ENCODE measurements at places on chromosomes 3 and 15. TPM values are rescaled to one million over a fixed set of nuclear protein-coding genes. Genes with fewer than 3 reads are reported as not detected.

Gene GOLGA6L4
- total RNA-seq, result 2.0 TPM

Gene MCF2L2
- total RNA-seq, result 0.35 TPM

DNA sequence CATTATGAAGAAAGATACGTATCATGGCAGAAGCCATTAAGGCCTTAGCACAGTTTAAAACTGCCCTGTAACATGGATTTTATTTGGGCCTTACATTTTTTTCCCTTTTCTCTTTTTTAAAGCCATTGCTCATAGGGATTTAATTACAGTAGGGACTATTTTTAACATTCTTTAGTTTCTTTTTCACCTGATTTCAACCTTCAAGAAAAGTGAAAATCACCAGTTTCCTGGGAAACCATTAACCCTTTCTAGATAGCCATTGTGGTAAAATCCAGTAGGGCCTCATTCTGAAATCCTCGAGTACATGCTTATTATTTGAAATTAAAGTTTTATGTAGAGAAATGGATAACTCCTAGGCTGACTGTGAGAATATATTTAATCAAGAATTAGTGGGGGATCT lies 3.1 kb downstream of the SPRED1 start:
- peaks cover 37% of the 10 kb centered on the region for H3K36me3 ChIP-seq
- H3K4me1 ChIP-seq, result no peaks in the 10 kb centered on the region
- no peak for DNase-seq

Gene FRMD5
- 7.0 TPM for total RNA-seq

GRCh38 chr3:53287131-53287629 lies 31.4 kb upstream of the TKT start:
- no peaks in the 10 kb centered on the region for H3K27me3 ChIP-seq
- no peaks in the 10 kb centered on the region for H3K4me1 ChIP-seq
- no peak overlapping the region for H3K27ac ChIP-seq
- peaks cover 7% of the 10 kb centered on the region for H3K36me3 ChIP-seq
- no peak overlapping the region for H3K4me3 ChIP-seq
- DNase-seq, result no peak

DNA sequence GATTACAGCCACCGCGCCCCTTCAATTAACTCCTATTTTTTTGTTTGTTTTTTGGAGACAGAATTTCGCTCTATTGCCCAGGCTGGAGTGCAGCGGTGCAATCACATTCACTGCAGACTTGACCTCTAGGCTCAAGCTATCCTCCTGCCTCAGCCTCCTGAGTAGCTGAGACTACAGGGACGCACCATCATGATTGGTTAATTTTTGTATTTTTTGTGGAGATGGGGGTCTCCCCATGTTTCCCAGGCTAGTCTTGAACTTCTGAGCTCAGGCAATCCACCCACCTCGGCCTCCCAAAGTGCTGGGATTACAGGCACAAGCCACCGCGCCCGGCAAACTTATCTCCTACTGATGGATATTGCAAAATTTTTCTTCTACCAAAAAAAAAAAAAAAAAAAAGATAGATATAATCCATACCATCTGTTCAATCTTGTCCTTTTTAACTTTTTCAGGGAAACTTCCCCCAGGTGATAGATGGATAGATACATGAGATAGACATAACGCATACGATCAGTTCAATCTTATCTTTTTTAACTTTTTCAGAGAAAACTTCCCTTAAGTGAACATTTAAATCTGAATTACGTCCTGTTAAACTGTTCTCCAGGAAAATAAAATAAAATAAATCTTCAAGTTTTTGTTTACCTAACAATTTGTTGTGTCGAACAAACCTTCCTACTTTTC lies 693 bp upstream of the RPSA start:
- no peaks in the 10 kb centered on the region for H3K27me3 ChIP-seq
- H3K4me3 ChIP-seq, result peak overlapping the region; percentile 91
- peak overlapping the region; percentile 100 for H3K27ac ChIP-seq
- H3K4me1 ChIP-seq, result peaks cover 11% of the 10 kb centered on the region
- no peak for DNase-seq

DNA sequence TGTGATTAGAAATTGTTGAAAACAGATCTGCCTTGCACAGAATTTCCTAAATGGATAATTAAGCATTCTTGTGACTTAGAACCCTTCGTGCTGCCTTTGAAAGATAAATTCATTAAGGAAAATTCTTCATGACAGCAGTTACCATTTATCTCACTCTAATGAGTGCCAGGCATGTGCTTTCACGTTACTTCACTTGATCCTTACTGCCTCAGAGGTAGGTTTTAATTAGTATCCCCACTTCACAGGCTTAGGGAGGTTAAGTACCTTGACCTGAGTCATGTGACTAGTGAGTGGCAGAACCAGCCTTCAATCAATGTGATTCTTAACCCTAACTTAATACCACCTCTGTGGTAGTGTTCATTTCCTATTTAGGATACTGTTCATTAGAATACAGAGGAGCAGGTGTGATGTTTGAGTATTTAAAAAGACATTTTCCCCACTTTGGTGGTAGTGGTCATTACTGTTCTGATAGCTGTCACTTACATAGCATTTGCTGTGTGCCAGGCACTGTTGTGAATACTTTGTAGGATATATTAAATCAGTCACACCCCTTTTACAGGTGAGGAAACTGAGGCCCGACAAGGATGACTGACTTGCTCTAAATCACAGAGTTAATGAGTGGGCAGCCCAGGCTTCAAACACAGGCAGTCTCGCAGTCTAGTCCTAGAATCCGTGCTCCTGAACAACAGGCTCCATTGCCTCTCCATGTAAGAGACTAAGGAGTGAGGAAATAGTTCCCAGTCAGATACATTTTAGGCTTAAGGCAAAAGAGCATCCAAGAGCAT lies 57.9 kb downstream of the RLBP1 start:
- H3K27me3 ChIP-seq, result no peaks in the 10 kb centered on the region
- H3K27ac ChIP-seq, result no peak overlapping the region
- peaks cover 52% of the 10 kb centered on the region for H3K4me1 ChIP-seq
- peaks cover 23% of the 10 kb centered on the region for H3K36me3 ChIP-seq

DNA sequence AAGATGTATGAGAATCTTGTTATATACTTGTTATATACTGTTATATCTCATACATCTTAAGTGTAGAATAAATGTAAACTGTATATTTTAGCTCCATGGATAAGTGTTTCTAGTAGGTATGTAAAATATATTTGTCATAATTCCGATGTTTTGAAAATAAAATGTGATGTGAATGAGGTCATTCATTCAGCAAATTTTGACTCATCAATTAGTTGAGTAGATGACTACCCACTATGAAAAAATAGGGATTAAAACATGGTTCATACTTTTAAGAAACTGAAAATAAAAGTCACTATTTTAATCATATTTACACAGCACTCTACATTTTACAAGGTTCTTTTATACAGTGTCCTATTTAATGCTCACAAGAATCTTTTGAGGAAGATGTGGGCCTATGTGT lies 28.4 kb upstream of the CNTN3 start:
- no peak for DNase-seq
- no peaks in the 10 kb centered on the region for H3K4me1 ChIP-seq
- no peak overlapping the region for H3K4me3 ChIP-seq
- H3K36me3 ChIP-seq, result no peaks in the 10 kb centered on the region
- no peak overlapping the region for H3K27ac ChIP-seq

Gene PTH1R
- not detected for total RNA-seq

Gene DGKG
- 7.2 TPM for total RNA-seq

- DNase-seq, result no peak
- H3K27ac ChIP-seq, result peak overlapping the region; percentile 16
- H3K4me3 ChIP-seq, result no peak overlapping the region
- H3K36me3 ChIP-seq, result peaks cover 91% of the 10 kb centered on the region
- no peaks in the 10 kb centered on the region for H3K27me3 ChIP-seq
Observed at GRCh38 chr3:172119266-172119969, 80.0 kb downstream of the FNDC3B start.

- H3K27me3 ChIP-seq, result peaks cover 8% of the 10 kb centered on the region
- H3K27ac ChIP-seq, result no peak overlapping the region
- DNase-seq, result no peak
- peaks cover 23% of the 10 kb centered on the region for H3K4me1 ChIP-seq
- H3K36me3 ChIP-seq, result peaks cover 21% of the 10 kb centered on the region
- H3K4me3 ChIP-seq, result no peak overlapping the region
Observed at GRCh38 chr3:15102256-15102655, 3.3 kb upstream of the RBSN start.

- DNase-seq, result no peak
- no peaks in the 10 kb centered on the region for H3K4me1 ChIP-seq
- H3K27me3 ChIP-seq, result no peaks in the 10 kb centered on the region
- H3K36me3 ChIP-seq, result no peaks in the 10 kb centered on the region
- no peak overlapping the region for H3K27ac ChIP-seq
- no peak overlapping the region for H3K4me3 ChIP-seq
Observed at GRCh38 chr3:22542311-22542710, 660.8 kb upstream of the UBE2E2 start.
